Heart left ventricle (tissue), 16 donors: ENCODE measurements at places on chromosomes 6 and 20. TPM values are rescaled to one million over a fixed set of nuclear protein-coding genes. Genes with fewer than 3 reads are reported as not detected.

GRCh38 chr6:106536851-106537250 lies 92.4 kb downstream of the RTN4IP1 start:
- H3K27me3 ChIP-seq: no peaks in the 10 kb centered on the region
- no peak for DNase-seq
- no peaks in the 10 kb centered on the region for H3K4me1 ChIP-seq
- no peaks in the 10 kb centered on the region for H3K36me3 ChIP-seq

- H3K4me3 ChIP-seq: no peak overlapping the region
- DNase-seq: no peak
- H3K4me1 ChIP-seq: no peaks in the 10 kb centered on the region
- H3K27me3 ChIP-seq: no peaks in the 10 kb centered on the region
- H3K36me3 ChIP-seq: no peaks in the 10 kb centered on the region
Measured at GRCh38 chr6:7008451-7008988, 99.2 kb upstream of the RREB1 start.

DNA sequence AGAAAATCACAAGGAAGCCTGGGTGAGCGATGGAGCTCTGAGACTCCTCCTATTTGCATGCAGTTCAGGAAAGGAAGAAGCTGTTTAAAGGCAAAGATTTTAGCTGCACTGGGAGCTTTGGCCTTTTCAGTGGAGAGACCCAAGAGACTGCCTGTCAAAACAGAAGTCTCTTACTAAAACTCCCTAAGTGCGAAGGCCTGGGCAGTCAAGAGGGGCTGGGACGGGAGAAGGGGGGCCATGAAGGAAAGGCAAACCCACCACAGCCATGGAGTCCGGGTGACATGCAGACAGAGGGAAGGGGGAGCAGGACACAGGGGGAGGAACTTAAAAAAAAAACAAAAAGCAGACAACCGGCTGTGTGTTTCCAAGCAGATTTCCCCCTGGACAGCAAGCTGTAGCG lies 537.6 kb upstream of the NOX3 start:
- H3K36me3 ChIP-seq: no peaks in the 10 kb centered on the region
- DNase-seq: no peak
- H3K4me1 ChIP-seq: no peaks in the 10 kb centered on the region
- H3K4me3 ChIP-seq: no peak overlapping the region

DNA sequence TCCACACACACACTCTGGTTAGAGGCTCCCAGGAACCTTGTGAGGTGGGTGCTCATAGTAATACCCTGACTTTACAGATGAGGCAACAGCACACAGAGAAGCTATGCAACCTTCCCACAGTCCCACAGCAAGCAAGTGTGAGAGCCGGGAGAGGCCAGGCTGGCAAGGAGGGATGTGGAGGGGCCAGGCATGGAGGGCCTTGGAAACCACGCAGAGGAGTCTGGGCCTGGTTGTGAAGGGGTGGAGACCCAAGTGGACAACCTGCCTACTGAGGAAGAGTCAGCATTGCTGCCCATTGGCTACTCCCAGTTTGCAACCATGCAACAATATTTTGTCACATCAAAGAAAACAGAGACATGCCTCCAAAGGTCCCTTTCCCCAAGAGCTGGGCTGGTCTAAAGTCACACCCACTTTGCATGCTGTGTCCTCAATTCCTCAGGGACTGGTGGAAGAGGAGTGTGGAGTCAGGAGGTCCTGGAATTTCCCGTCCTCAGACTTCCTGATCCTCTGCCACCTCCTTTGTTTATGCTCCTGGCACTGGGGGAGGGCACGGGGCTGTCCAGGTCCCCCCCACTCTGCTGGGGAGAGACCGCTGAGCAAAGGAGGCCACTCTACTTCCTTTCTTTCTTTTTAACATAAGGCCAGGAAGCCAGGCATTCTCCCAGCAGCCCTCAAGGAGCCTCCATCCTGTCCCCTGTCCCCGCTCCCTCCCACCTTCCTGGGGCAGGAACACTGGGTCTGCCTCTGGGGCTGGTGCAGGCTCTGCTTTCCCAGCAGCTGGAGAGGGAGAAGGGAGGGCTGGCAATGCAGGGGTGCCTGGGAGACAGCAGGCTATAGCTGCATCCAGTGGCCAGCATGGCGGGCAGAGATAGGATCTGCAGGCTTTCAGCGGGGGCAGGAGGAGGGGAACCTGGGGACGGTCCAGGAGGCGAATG lies 68.3 kb downstream of the NOL4L start:
- H3K27me3 ChIP-seq: no peaks in the 10 kb centered on the region
- H3K27ac ChIP-seq: peak overlapping the region; percentile 49
- peak; percentile 48 for DNase-seq
- H3K36me3 ChIP-seq: no peaks in the 10 kb centered on the region
- peaks cover 24% of the 10 kb centered on the region for H3K4me1 ChIP-seq

GRCh38 chr6:163579111-163579879 lies 164.8 kb downstream of the QKI start:
- no peak overlapping the region for H3K4me3 ChIP-seq
- H3K4me1 ChIP-seq: no peaks in the 10 kb centered on the region
- H3K36me3 ChIP-seq: peaks cover 21% of the 10 kb centered on the region
- peak; percentile 25 for DNase-seq
- H3K27me3 ChIP-seq: no peaks in the 10 kb centered on the region

DNA sequence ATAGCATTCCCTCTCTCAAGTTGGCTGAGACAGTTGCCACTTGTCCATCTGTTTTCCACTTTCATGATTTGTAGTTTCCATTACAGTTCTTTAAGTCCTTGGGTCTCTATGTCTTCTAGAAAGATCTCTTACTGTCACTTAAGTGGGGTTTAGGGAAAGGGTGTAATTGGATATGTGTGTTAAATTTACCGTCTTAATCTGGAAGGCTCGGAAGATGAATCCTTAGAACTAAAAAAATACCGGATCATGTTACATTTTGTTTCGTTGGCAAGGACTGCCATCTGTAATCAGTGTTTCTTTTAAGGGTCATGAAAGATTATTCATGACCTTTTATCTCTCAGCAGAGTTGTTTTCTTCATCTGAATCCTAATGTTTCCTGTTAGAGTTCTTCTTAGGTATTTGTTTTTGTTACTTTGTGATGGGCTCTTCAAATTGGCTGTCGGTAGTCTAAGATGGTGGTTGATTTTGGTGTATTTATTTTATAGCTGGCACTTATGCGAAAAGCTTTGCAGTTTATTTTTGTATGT lies 21.8 kb upstream of the BTBD3 start:
- no peaks in the 10 kb centered on the region for H3K36me3 ChIP-seq
- H3K4me3 ChIP-seq: no peak overlapping the region
- peaks cover 52% of the 10 kb centered on the region for H3K4me1 ChIP-seq
- H3K27ac ChIP-seq: no peak overlapping the region
- no peak for DNase-seq
- no peaks in the 10 kb centered on the region for H3K27me3 ChIP-seq

DNA sequence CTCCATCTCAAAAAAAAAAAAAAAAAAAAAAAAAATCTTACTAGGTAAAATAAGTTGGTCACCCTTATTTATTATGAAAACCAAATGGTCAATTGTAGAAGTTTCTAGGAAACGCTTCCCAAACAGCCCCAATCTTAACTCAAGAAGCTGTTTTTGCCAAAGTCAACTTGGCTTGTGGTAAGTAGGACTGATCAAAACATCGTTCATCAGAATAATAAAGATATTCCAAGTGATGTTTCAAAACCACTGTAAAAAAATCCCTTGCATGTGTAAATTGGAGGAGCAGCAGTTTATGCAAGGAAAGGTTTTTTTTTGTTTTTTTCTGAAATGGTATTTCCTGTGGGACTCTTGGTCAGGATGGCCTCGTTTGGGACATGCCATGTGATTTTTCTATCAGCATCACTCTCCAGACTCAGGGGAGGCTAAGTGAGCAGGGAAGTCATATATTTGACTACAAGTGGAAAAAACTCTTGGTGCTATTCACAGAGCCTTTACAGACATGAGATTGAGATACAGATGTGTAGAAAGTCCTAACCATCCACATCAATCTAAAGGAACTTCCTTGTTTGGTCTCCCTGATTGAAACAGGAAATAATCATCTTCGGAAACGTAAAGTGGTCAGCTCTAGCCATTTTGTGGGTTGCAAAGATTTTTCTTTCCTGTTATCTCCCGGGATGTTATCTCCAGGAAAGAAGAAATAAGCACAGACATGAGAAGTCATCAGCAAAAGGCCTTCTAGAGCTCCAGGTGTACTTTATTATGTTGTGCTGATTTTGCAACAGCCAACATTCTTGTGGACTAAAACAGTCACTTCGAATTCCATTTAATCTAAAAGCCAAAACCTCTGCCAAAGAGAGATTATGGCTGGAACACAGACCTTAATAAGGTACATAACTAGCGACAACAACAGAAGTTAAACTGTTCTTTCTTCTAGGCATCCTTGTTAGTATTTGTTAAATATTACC lies 177.8 kb downstream of the EDN1 start:
- no peaks in the 10 kb centered on the region for H3K36me3 ChIP-seq
- H3K27ac ChIP-seq: no peak overlapping the region
- no peak for DNase-seq
- H3K27me3 ChIP-seq: no peaks in the 10 kb centered on the region
- H3K4me1 ChIP-seq: no peaks in the 10 kb centered on the region
- H3K4me3 ChIP-seq: no peak overlapping the region

GRCh38 chr6:103895136-103895535 lies 964.6 kb downstream of the HACE1 start:
- H3K36me3 ChIP-seq: no peaks in the 10 kb centered on the region
- no peak for DNase-seq
- no peaks in the 10 kb centered on the region for H3K27me3 ChIP-seq
- H3K4me3 ChIP-seq: no peak overlapping the region
- H3K4me1 ChIP-seq: no peaks in the 10 kb centered on the region
- H3K27ac ChIP-seq: no peak overlapping the region

- no peak overlapping the region for H3K4me3 ChIP-seq
- DNase-seq: peak; percentile 33
- no peaks in the 10 kb centered on the region for H3K4me1 ChIP-seq
- no peaks in the 10 kb centered on the region for H3K36me3 ChIP-seq
Measured at GRCh38 chr20:12925210-12925755, 83.5 kb upstream of the SPTLC3 start.

GRCh38 chr6:30964075-30964474 lies 19.4 kb upstream of the MUC21 start:
- no peaks in the 10 kb centered on the region for H3K27me3 ChIP-seq
- no peak overlapping the region for H3K27ac ChIP-seq
- no peak for DNase-seq
- H3K4me1 ChIP-seq: no peaks in the 10 kb centered on the region

GRCh38 chr6:36962874-36963273 lies 8.3 kb downstream of the PI16 start:
- H3K36me3 ChIP-seq: no peaks in the 10 kb centered on the region
- H3K27me3 ChIP-seq: no peaks in the 10 kb centered on the region
- DNase-seq: peak; percentile 87
- H3K4me1 ChIP-seq: peaks cover 4% of the 10 kb centered on the region
- H3K4me3 ChIP-seq: no peak overlapping the region
- H3K27ac ChIP-seq: no peak overlapping the region

DNA sequence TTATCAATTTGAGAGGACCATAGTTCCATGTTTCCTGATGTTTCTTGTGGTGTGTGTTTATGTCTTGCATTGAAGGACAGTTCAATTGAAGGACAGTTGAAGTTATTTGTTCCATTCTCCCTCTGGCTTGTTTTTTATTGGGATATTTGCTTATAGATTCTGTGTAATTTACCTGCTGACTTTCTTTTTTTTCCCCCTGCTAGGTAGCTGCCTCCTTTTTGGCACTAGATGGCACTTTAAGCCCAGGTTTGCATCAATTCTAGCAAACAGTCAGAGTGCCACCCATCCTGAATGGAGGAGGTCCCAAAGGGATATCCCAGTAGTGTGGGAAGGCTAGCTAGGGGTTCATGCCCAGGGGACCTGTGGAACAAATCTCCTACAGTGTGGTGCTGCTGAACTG lies 78.1 kb downstream of the CFAP61 start:
- H3K27me3 ChIP-seq: no peaks in the 10 kb centered on the region
- H3K4me3 ChIP-seq: no peak overlapping the region
- no peak overlapping the region for H3K27ac ChIP-seq
- no peak for DNase-seq

DNA sequence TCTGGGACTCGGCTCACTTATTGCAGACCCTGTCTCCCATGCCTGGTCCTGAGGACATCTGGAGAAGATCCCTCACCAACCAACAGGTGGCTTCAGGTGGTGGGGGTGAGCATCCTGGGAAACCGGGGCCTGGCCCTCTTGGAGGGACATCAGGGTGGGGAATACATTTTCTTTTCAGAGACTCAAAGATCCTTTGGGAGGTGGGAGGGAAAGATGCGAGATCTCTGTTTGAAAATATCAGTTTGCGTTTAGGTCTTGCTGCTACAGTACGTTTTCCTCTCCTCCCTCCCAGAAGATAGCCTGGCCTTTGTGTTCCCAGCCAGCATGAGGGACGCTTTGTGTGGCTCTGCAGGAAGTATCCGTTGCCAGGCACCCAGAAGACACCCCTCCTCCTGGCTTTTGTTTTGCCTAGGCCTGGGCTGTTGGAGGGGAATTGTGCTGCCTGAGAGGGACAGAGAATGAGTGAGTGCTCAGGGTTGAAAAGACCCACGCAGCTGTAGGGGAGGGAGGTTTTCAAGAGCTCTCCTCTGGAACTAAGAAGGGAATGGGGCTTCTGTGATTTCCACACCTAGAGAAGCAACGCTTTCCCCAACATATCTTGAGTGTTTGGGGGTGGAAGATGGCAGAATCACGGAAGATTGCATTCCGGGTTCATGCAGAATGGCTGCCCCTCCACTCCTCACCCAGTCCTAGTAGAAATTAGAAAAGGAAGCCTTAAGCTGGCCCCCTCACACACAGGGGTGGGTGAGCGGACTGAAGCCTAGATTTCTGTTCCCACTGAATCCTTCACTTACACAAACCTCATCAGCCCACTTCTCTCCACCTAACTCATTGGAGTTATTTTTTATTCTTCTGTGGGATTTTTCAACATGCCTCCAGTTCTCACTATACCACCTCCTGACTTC lies 22.0 kb upstream of the SLC2A12 start:
- no peak for DNase-seq
- H3K4me1 ChIP-seq: no peaks in the 10 kb centered on the region
- H3K27ac ChIP-seq: no peak overlapping the region
- H3K27me3 ChIP-seq: no peaks in the 10 kb centered on the region
- H3K4me3 ChIP-seq: no peak overlapping the region
- H3K36me3 ChIP-seq: no peaks in the 10 kb centered on the region

SNAP91 gene
- total RNA-seq: 2.1 TPM

TREM1 gene
- total RNA-seq: 0.67 TPM

TPD52L1 gene
- 64.0 TPM for total RNA-seq

DLGAP4 gene
- 33.4 TPM for total RNA-seq
